ENCODE measurements at places on chromosomes 13 and 19. TPM values are rescaled to one million over a fixed set of nuclear protein-coding genes. Genes with fewer than 3 reads are reported as not detected.

- H3K36me3 ChIP-seq, result no peaks in the 10 kb centered on the region
- no peak overlapping the region for H3K4me3 ChIP-seq
- DNase-seq, result no peak
- no peak overlapping the region for H3K27ac ChIP-seq
- H3K4me1 ChIP-seq, result peaks cover 17% of the 10 kb centered on the region
- H3K27me3 ChIP-seq, result peaks cover 15% of the 10 kb centered on the region
Measured at GRCh38 chr19:28363254-28363653, 849.7 kb downstream of the UQCRFS1 start.

GRCh38 chr13:71513411-71514033 lies 353.5 kb downstream of the DACH1 start:
- no peak overlapping the region for H3K27ac ChIP-seq
- H3K36me3 ChIP-seq, result no peaks in the 10 kb centered on the region
- DNase-seq, result no peak

TINCR gene
- total RNA-seq, result 0.60 TPM

DNA sequence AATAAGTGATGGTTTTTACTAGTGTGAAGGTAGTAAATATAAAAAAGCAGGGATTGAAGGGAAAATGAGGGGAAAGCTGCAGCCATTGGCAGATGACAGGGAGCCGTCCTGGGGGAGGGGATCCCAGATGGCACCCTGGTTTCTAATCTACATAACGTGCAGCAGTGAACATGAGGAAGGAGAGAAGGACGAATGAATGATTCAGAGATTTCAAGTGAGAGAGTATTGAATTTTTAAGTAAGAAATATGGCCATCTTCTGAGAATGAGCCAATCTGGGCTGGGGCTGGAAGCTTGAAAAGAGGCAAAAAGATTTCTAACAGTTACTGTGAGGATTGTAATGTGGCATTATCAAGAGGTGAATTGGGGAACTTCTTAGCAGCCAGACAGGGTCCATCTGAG lies 414.2 kb downstream of the MYO16 start:
- no peaks in the 10 kb centered on the region for H3K36me3 ChIP-seq
- H3K4me1 ChIP-seq, result no peaks in the 10 kb centered on the region
- H3K4me3 ChIP-seq, result no peak overlapping the region
- H3K27ac ChIP-seq, result no peak overlapping the region
- no peaks in the 10 kb centered on the region for H3K27me3 ChIP-seq

MBD3L2B gene
- total RNA-seq, result not detected

GRCh38 chr19:58536852-58537798 lies 6.7 kb upstream of the TRIM28 start:
- H3K4me1 ChIP-seq, result peaks cover 8% of the 10 kb centered on the region

PROSER1 gene
- 74.3 TPM for total RNA-seq
